SK-N-DZ (cell line): ENCODE measurements at places on chromosomes 13 and 19.
A peak's percentile ranks its signal among the peaks of the same experiment; 100 is the strongest.

GRCh38 chr19:17751103-17751911, at the start of gene FCHO1:
FCHO1 (plus strand) TSS chr19:17751477; CDS start chr19:17755165, 3,688 bp downstream.
- DNase-seq = no peak

DNA sequence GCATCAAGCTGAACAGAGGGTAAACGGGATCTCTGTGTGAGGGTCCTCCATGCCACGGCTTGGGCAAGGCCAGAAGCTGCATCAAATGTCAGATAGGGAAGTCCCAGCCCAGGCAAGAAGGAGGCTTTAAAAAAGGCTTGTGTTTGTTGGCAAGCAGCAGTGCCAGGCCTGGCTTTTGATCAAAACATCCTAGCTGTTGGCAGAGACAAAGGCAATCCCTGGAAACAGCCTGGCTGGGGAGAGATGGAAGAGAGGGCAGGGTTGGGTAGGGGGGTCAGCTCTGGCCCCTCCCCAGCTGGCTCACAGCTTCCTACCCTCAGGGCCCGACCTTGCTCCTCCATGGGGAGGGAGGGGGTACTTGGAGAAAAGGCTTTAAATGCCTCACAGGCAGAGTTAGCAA, 61.8 kb upstream of the KCTD15 start:
- no peak for DNase-seq

DNA sequence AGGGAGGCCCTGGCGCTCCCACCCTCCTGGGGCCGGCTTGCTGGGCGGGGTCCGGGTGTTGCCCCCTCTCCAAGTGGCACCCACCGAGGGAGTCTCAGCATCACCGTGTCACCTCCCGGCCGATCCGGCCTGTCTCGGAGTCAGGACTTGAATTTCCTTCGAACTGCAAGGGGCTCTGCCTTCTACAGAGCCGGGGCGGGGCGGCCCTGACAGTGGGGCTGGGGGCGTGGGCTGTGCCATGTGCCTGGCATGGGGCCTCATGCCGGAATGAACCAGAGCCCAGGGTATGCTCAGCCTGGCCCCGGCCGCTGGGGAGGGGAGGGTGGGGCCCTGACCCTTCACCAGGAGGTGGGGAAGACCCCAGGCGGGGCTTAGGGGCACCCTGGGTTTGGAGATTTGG, 47.0 kb upstream of the TCF3 start:
- DNase-seq = no peak

GRCh38 chr13:48066310-48066989, 28.5 kb downstream of the MED4 start:
- DNase-seq = no peak

DNA sequence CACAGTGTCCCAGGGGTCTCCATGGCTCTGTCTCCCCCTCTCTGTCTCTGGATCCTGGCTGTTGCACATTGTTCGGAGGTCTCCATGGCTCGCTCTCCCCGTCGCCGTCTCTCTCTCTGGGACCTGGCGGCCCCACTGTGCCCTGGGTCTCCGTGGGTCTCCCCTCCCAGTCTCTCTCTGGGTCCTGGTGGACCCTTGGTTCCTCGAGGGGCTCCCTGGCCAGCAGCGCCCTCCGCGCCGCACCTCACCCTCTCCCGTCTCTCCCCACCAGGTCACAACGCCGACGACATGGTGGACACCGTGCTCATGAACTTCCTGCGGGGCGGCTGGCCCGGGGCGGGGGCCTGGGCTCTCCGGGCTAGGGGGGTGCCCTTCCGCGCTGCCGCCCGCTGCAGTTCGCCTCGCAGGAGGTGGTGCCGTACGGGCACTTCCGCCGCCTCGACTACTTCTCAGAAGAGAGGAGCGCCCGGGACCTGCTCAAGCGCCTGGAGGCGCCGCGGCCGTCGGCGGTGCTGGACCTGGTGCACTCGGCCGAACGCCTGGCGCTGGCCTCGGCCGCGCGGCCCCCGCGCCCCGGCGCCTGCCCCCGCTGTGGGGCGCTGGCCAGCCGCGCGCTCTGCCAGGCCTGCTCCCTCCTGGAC, 29.1 kb downstream of the SIGLEC5 start:
- no peak for DNase-seq

GRCh38 chr13:110578363-110578762, 16.8 kb upstream of the RAB20 start:
- no peak for DNase-seq

GRCh38 chr13:104196611-104197010, 1130.4 kb upstream of the SLC10A2 start:
- DNase-seq = no peak

- no peak for DNase-seq
Observed at GRCh38 chr13:108305655-108306054, 36.1 kb downstream of the TNFSF13B start.

DNA sequence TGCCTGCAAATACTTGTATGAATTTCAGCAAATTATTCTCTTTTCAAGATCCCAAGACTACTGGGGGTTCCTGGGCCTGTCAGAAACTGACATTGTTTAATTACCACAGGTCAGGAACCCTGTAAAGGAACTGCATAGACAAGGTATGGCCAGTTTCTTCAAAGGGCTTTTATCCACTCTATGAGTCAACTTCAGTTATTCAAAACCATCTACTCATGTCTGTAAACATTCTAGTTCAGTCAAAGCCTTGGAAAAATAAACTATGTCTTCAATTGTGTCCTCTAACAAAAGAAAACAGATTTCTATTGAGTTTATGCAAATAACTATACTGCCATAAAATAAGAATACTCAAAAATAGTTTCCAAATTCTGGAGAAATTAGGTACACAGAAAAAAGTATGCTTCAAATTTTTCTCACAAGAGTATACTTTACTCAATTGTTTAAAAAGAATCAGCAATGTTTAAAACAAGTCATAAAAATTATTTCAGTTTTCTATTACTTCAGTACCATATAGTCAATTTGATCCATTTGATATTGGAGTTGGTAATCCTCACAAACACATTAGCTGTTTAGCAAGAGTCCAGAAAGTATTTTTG, 486.4 kb upstream of the PCDH20 start:
- no peak for DNase-seq

DNA sequence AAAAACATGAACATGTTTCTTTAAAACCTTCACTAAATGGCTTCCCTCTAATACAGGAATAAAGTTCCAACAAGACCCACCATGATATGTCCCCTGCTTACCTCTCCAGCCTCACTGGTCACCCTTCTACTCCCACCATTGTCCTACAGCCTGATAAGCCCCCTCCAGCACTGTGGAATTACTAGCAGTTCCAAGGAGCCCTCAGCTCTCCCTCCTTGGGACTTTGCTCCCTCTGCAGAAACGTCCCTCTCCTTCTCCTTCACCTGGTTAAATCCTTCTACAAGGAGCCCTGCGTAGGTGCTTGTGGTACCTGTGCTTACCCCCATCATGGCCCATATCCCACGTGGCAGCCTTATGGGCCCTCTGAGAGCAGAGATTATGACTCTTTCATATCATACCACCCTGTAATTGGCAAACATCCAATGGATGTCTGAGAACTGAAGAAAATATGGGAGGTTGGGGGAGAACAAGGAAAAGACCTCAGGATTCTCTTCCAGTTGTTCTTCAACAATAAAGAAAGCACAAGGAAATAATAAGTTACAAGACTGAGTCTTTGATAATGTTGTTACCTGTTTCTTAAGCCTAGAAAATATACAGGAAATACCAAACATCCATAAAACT, 26.1 kb upstream of the DOCK9 start:
- DNase-seq = no peak

DNA sequence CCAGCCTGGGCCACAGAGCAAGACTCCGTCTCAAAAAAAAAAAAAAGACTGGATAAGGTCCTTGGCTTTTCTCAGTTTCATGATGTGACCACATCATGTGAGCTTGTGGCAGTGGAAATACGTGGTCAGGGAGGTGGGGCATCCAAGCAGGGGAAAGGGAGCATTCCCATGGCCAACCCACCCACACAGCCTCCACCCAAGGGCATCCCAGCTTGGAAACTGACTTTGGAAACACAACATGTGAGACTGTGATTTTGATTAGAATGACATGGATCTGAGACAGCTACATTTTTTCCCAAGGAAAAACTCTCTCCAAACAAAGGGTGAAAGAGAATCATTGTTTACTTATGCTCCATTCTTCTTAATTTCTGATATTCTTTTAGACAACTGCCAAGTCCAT, 405.0 kb upstream of the ZNF507 start:
- DNase-seq = no peak

DNA sequence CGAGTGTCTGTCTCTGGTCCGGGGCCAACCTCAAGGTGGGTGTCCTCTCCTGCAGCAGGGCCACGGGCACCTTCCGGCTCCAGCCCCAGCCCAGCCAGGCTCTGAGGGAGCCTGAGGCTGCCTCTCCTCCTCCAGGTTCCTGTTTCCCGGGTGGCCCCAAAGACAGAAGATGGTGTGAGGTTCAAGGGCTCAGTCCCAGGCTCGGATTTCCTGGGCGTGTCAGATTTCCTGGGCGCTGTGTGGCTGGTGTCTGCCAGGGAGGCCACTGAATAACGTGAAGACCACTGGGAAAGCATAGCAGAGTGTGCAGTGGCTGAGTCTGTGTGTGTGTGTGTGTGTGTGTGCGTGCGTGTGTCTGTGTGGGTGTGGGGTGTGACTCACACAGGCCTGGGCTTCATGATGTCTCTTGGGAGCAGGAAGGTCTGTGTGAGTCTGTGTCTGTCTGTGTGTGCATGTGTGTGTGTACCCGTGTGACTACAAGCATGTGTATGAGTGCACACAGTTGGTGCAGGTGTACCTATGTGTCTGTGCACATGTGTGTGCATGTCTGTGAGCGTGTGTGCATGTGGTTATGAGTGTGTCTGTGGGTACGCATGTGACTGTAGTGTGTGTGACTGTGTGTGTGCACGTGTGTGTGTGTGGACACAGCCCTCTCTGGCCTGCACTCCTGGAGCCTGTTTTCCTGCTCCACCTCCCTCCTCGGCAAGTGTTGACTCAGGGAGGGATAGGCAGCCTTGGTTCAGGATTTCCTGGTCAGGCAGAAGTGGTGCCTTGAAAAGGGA, 28.3 kb downstream of the CEBPA start:
- no peak for DNase-seq

- no peak for DNase-seq
Observed at GRCh38 chr13:65032825-65033224, 2197.3 kb downstream of the PCDH9 start.

GRCh38 chr13:62357887-62358645, 942.4 kb upstream of the PCDH20 start:
- peak; percentile 78 for DNase-seq

GRCh38 chr13:51240958-51241357, 18.8 kb downstream of the FAM124A start:
- DNase-seq = no peak

DNA sequence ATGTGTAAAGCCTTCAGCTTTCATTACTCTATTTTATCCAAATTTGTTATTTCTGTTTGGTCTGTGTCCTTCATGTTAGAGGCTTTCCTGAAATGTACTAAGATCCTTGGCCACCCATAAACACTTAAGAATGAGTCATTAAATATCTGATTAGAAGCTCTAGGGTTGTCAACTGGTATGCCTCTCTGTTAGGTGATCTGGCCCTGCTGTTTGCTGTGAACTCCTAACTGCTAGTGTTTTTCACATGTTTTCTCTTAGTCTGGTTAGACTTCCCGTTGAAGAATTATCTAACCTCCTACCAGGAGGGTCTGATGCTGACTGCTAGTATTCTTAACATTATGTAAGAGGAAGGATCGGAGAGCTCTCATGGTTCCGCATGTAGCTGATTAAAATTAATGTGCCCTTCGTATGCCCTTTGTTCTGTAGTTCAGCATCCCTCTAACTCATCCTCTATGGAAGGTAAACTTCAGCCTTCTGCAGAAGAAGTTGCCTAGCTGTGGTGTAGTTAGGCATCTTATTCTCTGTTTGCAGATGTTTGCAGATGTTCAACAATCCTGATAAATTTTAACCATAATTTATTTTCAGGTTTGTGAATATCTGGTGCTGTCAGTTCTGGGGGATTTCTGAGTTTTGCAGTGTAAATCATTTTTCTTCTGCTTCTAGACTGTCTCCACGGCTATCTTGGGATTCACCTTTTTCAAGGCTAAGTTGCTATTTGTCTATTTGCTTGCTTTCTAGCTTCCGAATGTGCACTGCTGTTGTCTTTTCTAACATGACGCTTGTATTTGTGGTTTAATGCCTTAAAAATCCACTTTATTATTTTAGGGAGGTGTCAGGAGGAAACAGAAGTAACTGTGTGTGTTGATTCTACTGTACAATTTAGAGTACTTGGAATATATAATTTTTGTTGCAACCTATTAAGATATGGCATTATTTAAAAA, 207.2 kb upstream of the SPRY2 start:
- DNase-seq = no peak

DNA sequence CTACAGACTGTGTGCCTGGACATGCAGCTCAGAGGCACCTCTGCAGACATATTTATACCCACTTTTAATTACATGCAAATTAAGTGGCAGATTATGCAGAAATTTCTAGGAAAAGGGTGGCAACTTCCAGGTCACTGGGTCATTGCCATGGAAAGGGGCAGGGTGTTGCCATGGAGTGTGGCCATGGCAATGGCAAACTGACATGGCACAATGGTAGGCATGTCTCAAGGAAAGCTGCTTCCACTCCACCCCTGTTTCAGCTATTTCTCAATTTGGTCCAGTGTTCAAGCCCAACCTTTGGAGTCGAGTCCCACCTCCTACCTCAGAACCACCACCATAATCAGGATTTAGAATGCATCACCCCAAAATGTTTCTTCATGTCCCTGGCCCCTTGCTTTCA, 170.7 kb upstream of the TSHZ3 start:
- DNase-seq = no peak

DNA sequence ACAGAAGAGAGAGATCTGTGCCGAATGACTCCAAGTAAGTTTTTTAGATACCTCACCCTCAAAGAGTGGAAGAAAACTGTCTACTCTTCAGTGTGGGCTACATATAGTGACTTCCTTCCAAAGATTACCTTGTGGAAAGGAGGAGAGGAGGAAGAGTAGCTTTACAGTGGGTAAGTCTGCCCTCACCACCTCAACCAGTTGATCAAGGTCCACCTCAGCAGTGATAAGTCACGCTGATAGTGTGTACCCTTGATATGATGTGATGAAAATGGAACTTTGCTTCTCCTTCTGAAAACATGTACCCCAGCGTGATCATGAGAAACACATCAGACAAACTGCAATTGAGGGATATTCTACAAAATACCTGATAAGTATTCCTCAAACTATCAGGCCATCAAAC, 20.6 kb downstream of the KLF5 start:
- no peak for DNase-seq

DNA sequence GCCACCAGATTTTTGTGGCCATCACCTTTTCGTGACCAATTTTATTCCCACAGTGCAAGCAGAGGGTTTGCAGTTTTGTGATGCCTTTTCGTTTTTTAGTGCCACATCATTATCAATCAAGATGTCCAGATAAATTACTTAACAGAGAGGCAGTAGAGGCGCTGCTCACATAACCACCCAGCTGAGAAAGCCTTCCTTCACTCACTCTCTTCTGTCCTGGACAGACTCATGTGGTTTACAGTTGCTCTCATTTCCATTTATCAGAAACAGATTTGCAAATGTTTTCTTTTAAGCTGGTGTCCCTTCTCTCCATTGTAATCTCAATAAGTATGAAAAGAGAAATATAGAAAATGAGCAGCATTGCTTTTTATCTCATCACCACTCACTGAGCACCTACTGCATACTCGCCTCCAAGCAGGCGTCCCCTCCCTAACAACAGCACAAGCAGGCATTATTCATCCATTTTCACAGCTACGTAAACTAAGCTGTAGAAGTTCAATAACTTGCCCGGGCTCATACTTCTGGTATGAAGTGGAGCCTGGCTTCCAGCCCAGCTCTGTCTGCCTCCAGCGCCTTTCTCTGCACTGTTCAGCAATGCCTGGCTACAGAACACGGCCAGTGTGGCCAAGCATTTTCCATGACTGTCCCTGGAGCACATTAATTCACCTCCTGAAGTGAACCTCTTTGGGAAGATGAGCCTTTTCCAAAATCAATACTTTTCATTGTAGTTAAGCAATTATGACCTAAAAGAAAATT, 34.6 kb upstream of the KATNAL1 start:
- no peak for DNase-seq
